ENCODE measurements at places on chromosomes 3 and 15.

DNA sequence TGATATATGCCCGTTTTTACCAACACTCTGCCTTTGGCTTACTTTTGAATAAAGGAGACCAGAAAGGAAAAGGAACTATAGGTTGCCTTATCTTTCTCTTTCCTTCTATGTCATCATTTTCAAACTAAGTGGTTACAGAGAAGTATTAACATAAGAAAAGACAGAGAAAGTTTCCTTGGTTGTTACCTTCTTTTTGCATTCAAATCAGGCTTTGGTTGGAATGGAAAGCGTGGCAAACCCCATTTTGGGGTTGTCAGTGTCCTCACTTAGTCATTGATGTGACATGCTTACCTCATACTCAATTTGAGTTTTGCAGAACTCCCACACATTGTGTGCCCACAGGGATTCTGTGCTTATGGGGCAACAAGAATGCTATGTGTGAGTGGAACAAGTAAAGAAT, 3.7 kb upstream of the THRB start:
- DNase-seq, result no peak

DNA sequence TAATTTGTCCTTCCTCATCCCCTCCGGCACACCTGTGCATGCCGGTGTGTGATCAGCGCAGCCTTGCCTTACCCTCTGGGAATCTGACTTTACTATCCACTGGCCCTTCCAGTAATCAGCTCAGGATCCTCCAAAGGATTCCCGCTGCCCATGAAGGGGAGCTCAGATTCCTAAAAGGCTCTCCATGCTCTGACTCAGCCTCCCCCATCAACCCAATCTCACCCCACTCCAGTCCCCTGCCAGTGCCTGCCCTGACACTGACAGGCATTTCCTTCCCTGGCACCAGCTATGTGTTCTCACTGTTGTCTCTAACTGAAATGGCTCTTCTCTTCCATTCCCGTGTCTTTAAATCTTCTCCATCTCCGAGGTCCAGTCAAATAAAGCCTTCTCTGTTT, 7.3 kb upstream of the BCL2A1 start:
- DNase-seq, result no peak

GRCh38 chr3:177905173-177906125, 630.8 kb upstream of the KCNMB2 start:
- peak; percentile 91 for DNase-seq

DNA sequence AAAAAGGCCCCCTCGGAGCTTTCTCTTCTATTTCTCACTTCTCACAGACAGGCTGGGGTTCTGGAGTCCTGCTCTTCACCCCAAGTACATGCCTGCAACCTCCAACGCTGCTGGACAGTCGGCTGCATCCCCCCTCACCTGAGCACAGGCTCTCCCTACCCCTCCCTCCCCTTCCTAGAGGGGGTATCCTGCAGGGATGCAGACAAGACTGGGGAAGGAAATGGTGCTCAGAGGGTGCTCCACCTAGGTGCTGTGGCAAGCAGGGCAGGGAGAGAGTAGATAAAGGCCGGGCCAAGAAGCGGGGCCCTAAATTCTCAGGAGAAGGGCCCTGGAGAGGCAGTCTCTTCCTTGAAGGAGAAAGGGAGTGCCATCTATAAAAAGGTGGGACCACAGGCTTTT, 7.0 kb upstream of the STRA6 start:
- no peak for DNase-seq

- no peak for DNase-seq
These were observed 927 bp downstream of the CHDH start for GRCh38 chr3:53845103-53845880.

GRCh38 chr3:166205158-166205557, 367.9 kb upstream of the BCHE start:
- DNase-seq, result no peak

DNA sequence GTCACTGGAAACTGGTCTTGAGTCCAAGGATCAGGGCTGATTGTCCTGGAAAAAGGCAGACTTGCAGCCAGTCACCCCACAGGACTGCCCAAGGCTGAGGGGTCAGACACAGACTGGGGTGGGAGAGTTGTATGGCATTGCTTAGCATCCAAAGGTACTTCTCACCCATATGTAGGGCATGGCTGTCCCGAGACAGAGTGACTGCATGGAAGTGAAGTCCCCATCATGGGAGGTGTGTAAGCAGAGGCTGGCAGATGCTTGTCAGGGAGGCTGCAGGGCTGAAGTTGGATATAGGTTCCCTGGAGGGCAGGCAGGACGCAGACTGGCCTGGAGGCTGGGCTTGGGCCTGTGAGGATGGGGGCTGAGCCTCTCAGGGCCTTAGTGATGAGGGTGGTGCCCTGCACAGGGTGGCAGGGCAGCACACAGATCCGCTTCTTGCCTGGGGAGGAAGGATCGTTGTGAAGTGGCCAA, 31.1 kb downstream of the PSTPIP1 start:
- DNase-seq, result no peak

- no peak for DNase-seq
These were observed 262.3 kb upstream of the HES1 start for GRCh38 chr3:193873426-193874201.

DNA sequence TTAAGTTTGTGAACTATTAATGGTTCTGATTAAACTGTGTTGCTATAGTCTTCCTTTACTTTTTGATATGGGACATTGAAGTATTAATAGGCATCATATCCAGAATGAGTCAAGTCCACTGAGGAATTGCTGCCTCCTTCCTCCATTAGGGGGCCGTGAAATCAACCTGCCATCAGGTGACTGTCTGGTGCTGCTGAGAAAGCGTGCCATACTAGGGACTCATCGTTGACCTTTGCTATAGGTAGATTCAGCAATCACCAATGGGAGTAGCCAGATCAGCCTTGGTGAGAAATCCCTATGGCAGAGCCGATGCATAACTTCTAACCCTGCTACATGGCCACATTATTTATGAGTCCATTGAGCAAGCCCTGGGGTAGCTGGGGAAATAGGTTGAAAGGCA, 30.1 kb upstream of the SLC28A2 start:
- DNase-seq, result no peak

DNA sequence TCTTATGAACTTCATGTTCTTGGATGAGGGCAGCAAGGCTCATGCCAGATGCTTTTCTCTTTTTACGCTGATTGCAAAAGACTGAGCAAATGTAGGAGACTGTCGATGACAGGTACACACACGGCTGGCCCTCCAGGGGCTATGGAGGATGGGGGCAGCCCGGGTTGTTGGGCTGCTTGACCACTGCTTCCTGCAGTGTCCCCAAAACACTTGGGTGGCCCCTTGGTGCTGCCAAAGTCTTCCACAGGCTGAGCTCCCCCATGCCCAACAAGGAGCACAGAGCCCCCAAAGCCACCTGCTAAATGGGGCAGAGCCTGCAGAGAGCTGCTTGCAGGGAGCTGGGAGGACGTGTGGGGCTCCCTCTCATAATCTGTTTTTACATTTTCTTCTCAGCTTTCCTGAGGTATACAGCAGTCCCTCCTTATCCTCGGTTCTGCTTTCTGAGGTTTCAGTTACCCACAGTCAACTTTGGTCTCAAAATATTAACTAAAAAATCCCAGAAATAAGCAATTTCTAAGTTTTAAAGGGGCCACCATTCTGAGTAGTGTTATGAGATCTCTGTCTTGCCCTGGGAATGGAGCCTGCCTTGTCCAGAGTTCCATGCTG, 7.3 kb downstream of the PRR23E start:
- no peak for DNase-seq

DNA sequence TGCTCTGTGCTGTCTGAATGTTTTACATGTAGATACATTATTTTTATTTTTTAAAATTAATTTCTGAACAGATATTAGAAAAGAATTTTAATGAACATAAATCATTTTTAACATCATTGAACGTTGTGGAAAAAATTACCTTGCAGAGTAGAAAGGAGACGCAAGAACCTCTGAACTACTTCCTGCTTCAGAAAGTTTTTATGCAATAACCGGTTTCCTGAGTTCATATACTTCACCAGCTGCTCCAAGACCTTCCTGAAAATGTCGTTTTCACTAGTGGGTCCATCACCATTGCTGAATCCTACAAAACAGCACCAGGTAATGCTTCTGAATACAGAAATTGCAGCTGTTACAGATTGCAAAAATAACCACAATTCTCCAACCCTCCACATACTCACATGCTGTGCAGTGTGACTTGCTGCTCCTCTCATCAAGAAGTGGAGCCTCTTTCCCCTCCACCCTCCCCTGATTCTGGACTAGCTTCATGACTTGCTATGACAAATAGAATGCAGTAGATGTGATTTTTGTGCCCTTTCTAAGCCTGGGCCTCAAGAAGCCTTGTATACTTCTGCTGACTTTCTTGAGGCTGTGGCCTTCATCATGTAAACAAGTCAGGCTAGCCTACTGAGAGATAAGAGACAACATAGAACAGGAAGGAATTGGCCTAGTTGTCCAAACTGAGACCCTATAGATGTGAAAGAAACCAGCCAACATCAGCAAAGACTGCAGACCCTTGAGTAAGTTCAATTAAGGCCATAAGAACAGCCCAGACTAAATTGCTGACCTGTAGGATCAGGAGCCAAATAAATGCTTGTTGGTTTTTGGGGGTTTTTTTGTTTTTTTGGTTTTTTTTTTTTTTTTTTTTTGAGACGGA, 80.4 kb downstream of the TRANK1 start:
- no peak for DNase-seq

DNA sequence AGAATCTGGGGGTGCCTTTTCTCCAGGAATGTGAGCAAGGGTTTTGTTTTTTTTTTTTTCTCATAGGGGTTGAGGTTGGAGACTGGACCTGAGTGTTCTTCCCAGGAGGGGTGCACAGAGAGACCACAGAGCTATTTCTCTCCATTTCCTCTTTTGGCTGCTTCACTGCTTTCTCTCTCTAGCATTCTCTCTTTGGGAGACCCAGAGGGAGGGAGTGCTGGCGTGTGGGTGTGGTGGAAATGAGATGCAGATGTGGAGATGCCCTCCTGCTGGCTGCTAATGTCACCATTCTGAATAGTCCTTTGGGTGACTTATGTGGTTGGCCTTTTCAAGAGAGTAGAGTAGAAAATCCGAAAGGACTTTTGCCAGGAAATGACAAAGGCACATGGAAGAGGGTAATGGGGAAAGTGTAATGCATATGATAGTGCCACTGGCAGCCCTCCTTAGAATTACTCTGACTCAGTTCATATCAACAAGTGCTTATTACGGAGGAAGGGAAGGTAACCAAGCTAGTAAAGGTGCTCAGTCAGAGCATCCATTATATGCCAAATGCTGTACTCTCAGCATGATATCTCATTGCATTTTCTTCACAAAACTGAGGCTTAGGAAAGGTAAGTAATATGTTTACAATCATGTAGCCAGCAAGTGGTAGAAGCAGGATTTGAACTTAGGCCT, 1.9 kb downstream of the SYN2 start:
- no peak for DNase-seq

GRCh38 chr3:159848348-159849118, 140.1 kb upstream of the IL12A start:
- no peak for DNase-seq

- no peak for DNase-seq
These were observed 110.4 kb downstream of the ADAMTSL3 start for GRCh38 chr15:83764201-83764838.

DNA sequence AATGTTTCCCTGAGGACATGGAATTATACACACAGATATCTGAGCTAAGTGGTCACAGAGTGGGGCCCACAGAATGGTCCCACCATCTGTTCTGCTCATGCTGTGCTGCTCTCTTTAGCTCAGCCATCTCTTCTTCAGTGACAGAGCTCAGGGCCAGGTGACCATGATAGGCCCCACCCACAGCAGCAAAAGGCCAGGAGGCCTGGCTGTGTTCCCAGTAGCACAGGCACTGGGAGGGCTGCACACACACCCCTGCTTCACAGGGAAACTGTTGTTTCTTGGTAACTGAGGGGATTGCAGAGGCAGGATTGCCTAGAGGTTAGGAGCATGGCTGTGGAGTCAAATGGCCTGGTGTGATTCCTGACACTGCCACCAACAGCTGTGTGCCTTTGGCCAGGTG, 4.8 kb upstream of the FBXW12 start:
- DNase-seq, result no peak

DNA sequence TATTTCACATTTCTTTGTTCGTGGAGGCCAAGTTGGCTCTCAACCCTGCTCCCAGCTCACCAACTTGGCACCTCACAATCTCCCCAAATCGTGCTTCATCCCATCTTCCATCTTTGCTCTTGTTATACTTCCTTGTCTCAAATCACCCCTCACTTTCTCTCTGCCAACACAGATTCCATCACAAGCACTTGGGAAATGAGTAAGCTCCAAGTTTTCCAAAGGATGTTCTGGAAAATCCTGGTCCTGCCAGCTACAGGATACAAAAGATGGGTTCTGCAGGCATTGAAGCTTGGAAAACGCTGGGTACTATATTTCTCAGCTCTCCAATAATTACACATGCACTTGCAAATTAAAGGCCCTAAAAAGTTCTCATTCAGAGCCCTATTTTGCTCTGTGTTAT, 4.1 kb upstream of the TM4SF4 start:
- no peak for DNase-seq

DNA sequence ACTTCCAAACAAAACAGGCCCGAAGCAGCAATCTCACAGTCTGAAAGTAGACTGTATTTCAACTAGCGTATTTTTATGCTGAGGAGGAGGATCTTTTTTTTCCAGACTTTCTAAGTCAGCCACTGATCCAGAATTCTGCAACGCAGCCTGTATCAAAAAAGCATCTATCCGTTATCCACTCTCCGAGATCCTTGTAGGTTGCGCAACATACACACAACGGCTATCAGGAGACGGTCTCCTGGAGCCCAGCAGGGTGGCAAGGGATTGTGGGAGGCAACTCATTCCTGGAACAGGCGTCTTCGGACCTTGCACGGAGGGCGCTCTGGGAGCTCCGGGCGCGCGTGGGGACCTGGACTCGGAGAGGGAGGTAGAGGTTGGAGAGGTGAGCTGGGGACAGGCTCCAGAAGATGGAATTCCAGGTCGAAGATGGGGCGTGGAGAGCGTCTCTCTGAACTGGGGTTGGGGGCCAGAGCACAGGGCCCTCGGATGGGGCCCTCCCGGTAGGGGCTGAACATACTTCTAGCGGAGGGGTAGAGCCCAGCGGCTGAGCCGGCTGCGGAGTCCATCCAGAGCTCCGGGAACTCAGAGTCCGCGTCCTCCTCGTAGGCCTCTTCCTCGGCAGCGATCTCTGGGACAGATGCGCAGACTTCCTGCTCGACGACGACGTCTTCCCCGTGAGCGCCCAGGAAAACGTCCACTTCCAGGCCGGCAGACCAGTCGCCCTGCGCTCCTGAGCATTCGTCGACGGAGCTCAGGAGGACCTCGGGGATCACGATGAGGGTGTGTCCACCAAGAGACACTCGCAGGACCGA, 932 bp downstream of the PRR23C start:
- DNase-seq, result no peak

- DNase-seq, result no peak
These were observed 12.1 kb downstream of the ARPP19 start for GRCh38 chr15:52556524-52557273.

DNA sequence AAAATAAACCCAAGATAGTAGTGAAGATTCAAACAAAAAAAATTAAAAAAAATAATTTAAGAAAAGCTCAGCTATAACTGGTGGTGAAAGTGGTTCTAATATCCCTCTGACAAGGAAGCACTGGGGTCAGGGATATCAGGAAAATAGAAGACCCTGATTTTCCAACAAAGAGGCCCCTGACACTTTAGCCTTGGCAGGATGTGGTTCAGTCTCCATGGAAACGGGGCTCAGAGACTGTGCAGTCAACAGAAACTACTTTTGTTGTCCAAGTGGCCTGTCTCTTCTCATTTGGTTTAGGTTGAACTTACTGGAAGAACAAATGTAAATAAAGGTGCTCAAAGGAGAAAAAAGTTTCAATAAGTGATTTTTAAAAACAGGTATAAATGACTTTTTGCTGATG, 27.2 kb downstream of the INTS14 start:
- DNase-seq, result no peak

- DNase-seq, result no peak
These were observed 61.7 kb downstream of the TMEM212 start for GRCh38 chr3:171904829-171905228.
